ENCODE measurements at places on chromosomes 3 and 15.

- DNase-seq, result no peak
These were observed 39.7 kb downstream of the RTP1 start for GRCh38 chr3:187236962-187237361.

- DNase-seq, result no peak
These were observed 4.9 kb upstream of the TP63 start for GRCh38 chr3:189626286-189626685.

DNA sequence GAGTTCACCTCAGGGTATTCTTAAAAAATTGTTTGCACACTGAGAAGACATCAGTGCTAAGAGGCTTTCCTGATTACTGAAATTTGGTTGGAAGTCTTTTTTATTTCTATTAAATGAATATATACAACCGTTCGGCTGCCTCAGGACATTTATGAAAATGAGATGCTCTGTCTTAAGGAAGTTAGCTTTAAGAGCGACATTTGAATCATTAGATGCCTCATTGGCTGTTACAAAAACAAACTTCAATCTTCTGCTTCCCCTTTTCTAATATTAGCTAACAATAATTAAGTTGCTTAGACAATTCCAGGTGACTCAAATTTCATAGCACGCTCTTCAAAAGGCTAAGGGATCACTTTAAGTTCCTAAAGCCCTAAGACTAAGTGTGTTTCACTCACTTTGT lies 673.7 kb downstream of the FHIT start:
- no peak for DNase-seq

- DNase-seq, result peak; percentile 20
These were observed 2.4 kb downstream of the TSC22D2 start for GRCh38 chr3:150410311-150411105.

- DNase-seq, result no peak
These were observed 9.3 kb upstream of the ISLR2 start for GRCh38 chr15:74121039-74121438.

- DNase-seq, result no peak
These were observed 55.2 kb upstream of the KCNH8 start for GRCh38 chr3:19093084-19093483.

DNA sequence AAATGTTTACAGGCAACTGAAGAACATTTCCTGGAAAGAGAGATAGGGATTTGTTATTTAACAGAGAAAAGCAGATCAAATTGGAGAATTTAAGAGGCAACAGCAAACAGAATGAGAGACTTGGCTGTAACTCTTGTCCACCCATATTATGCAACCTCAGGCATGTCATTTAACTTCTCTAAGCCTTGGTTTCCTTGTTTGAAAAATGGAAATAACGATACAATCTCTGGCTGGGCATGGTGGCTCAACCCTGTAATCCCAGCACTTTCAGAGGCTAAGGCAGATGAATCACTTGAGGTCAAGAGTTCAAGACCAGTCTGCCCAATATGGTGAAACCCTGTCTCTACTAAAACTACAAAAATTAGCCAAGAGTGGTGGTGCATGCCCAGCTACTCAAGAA lies 23.7 kb downstream of the ARRDC4 start:
- no peak for DNase-seq

DNA sequence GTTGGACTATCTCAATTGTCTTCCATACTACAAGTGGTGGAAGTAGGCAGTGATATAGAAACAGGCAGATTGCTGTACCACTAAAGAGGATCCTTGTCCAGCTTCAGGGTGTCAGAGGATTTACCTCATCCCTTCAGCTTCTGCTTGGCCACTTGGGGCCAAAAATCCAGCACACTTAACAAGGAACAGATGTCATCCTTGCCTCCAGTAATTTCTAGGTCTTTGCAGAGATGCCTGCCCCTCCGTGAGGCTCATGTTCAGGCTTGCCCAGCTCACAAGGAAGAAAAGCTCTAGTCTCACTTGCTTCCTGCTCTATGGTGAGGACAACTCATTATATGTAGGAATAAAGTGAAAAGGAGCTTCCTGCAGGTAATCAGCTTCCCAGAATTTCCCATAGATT lies 510.3 kb downstream of the EPHA3 start:
- DNase-seq, result peak; percentile 5

DNA sequence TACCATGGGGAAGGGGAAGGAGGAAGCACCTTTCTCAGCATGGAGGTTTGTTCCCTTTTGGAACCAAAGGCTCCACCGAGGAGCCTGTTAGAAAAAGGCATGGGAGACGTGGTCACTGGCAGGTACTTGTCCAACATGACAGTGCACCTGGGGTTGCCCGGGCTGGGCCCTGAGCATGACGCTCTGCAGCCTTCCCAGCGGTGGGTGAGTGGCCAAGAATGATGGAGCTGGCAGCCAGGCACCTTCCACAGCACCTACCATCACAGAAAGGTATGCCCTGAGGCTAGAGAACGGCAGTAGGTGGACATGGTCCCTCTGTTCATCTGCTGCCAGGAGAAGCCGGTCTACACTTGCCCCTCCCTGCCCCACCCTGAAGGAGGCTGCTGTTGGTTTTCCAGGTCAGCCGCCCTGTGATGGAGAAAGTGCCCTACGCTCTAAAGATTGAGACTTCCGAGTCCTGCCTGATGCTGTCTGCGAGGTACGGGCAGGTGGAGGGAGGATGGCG lies 29.0 kb upstream of the NR2C2 start:
- no peak for DNase-seq
